ENCODE measurements at places on chromosomes 1 and 21. TPM values are rescaled to one million over a fixed set of nuclear protein-coding genes. Genes with fewer than 3 reads are reported as not detected.
A peak's percentile ranks its signal among the peaks of the same experiment; 100 is the strongest.

- H3K36me3 ChIP-seq: no peaks in the 10 kb centered on the region
- H3K27me3 ChIP-seq: peaks cover 15% of the 10 kb centered on the region
- H3K27ac ChIP-seq: no peak overlapping the region
- DNase-seq: no peak
- H3K4me1 ChIP-seq: no peaks in the 10 kb centered on the region
These were observed 88.5 kb downstream of the PTPN14 start for GRCh38 chr1:214462882-214463281.

DNA sequence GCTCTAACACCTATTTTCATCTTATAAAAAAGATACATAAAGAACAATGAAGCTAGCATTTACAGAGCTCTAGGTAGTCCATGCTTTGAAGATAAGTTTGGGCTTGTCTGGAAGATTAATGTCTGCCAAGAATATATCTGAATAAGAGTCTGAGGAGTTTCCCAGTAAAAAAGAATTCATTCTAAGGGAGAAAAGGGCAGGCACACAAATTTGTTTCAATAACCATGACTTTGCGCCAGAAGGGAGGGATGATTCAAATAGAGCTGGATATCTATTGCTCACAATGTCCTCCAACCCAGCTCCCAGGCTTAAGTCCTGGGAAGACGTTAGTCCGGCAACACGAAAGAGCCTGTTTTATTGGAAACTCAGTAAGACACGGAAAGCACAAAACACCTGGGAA lies 9.7 kb upstream of the TTLL7 start:
- H3K27ac ChIP-seq: no peak overlapping the region
- no peak overlapping the region for H3K4me3 ChIP-seq
- peaks cover 14% of the 10 kb centered on the region for H3K27me3 ChIP-seq
- DNase-seq: no peak
- H3K36me3 ChIP-seq: no peaks in the 10 kb centered on the region
- no peaks in the 10 kb centered on the region for H3K4me1 ChIP-seq

DNA sequence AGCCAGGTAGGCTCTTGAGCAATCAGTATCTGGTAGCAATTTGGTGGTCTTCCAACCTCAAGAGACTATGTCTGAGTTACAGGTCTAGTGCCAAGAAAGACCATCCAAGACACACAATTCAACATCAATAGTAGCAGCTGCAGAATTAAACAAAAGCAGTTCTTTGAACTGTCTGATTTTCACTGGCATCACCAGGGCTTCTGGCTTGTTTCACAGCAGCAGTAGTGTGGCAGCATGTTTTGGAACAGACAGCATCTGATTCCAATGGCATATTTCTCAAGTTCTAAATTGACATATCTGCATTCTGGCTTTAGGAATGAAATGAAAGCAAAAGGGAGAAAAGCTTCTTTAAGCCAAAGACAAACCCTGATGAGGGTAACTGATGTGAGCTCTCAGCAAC lies 334.7 kb upstream of the PRMT6 start:
- H3K4me3 ChIP-seq: no peak overlapping the region
- no peaks in the 10 kb centered on the region for H3K27me3 ChIP-seq
- no peak overlapping the region for H3K27ac ChIP-seq
- H3K36me3 ChIP-seq: no peaks in the 10 kb centered on the region

- no peak overlapping the region for H3K4me3 ChIP-seq
- H3K27ac ChIP-seq: no peak overlapping the region
- DNase-seq: no peak
- H3K36me3 ChIP-seq: no peaks in the 10 kb centered on the region
- no peaks in the 10 kb centered on the region for H3K4me1 ChIP-seq
- H3K27me3 ChIP-seq: no peaks in the 10 kb centered on the region
These were observed 51.0 kb downstream of the TNN start for GRCh38 chr1:175118375-175119367.

GRCh38 chr1:165551469-165551868 lies 7.7 kb downstream of the LRRC52 start:
- DNase-seq: no peak
- no peaks in the 10 kb centered on the region for H3K36me3 ChIP-seq
- H3K27ac ChIP-seq: no peak overlapping the region
- no peaks in the 10 kb centered on the region for H3K4me1 ChIP-seq

GRCh38 chr1:54221113-54221834 lies 21.3 kb downstream of the MRPL37 start:
- DNase-seq: no peak
- peaks cover 9% of the 10 kb centered on the region for H3K4me1 ChIP-seq
- peaks cover 53% of the 10 kb centered on the region for H3K36me3 ChIP-seq
- H3K4me3 ChIP-seq: no peak overlapping the region
- no peaks in the 10 kb centered on the region for H3K27me3 ChIP-seq

- no peaks in the 10 kb centered on the region for H3K27me3 ChIP-seq
- H3K4me1 ChIP-seq: no peaks in the 10 kb centered on the region
- no peak overlapping the region for H3K27ac ChIP-seq
- no peak overlapping the region for H3K4me3 ChIP-seq
- DNase-seq: no peak
These were observed 201.4 kb upstream of the BRINP3 start for GRCh38 chr1:190679044-190679443.

Gene OR11L1
- not detected for total RNA-seq

DNA sequence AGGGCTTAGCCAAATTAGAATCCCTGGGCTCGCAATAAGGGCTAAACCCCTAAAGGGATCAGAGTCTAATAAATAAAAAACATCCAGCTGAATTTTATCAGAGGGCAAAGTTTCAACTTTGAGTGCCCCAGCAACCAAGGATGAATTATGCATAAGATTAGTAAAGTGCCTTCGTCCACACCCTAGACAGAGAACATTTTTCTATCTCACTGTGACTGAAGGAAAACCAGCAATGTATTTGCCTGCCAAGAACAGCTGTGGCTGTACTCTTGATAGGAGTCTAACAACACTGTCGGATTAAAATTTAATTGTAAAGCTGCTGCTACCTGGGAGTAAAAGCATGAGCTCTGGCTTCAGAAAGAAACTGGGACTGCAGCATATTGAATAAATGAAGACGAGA lies 23.3 kb downstream of the WNT2B start:
- DNase-seq: no peak
- no peak overlapping the region for H3K4me3 ChIP-seq
- H3K4me1 ChIP-seq: no peaks in the 10 kb centered on the region
- no peak overlapping the region for H3K27ac ChIP-seq
- H3K36me3 ChIP-seq: no peaks in the 10 kb centered on the region

GRCh38 chr1:88324899-88325298 lies 359.2 kb upstream of the PKN2 start:
- no peak for DNase-seq
- H3K27ac ChIP-seq: no peak overlapping the region
- H3K36me3 ChIP-seq: no peaks in the 10 kb centered on the region
- H3K4me1 ChIP-seq: no peaks in the 10 kb centered on the region
- no peaks in the 10 kb centered on the region for H3K27me3 ChIP-seq

DNA sequence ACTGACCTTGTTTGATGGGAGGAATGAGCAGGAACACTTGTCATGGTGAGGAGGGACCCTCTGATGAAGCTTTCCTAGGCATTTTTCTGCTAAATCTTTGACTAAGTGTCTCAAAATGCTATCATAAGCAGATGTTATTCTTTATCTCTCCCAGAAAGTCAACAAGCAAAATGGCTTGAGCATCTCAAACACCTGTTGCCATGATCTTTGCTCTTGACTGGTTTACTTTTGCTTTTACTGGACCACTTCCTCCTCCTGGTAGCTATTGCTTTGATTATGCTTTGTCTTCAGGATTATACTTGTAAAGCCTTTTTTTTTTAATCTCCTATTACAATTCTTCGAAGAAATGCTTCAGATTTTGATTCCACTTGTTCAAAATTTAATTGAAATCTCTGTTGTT lies 157.4 kb downstream of the GPR52 start:
- no peak overlapping the region for H3K27ac ChIP-seq
- peaks cover 6% of the 10 kb centered on the region for H3K36me3 ChIP-seq
- H3K27me3 ChIP-seq: no peaks in the 10 kb centered on the region
- H3K4me3 ChIP-seq: no peak overlapping the region
- H3K4me1 ChIP-seq: peaks cover 4% of the 10 kb centered on the region
- no peak for DNase-seq

DNA sequence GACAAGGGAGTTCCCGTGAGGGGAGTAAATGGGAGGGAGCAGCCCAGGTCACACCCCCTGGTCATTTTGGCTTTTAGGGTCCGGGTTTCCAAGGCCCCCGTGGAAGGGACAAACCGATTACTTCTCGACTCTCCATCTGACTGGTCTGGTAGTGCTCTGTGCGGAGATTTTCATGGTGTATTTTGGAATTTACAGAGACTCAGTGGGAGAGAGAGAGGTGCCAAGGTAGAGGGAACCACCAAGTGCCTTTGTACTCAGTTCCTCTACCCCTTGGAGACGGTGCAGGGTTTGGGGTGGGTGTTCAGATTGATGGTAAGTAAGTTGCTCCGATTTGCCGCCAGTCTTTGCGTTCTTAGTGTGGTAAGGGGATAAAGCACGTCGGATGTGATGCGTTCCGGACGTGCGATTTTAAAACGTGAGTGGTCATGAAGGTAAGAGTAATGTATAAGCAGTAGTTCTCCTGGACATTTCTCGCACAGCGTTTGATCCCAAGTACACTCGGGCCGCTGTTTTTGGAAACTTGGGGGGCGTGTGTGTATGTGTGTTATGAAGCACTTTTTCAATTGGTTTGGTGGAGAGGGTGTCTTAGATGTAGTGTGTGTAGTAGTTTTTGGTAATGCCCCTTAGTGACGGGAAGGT lies 682 bp downstream of the SUCO start:
- peak overlapping the region; percentile 89 for H3K4me3 ChIP-seq
- H3K36me3 ChIP-seq: peaks cover 14% of the 10 kb centered on the region
- H3K27ac ChIP-seq: peak overlapping the region; percentile 100
- H3K27me3 ChIP-seq: peaks cover 15% of the 10 kb centered on the region
- H3K4me1 ChIP-seq: peaks cover 41% of the 10 kb centered on the region

GRCh38 chr1:31562707-31563360 lies 13.5 kb upstream of the TINAGL1 start:
- H3K27ac ChIP-seq: no peak overlapping the region
- H3K27me3 ChIP-seq: peaks cover 18% of the 10 kb centered on the region
- no peak overlapping the region for H3K4me3 ChIP-seq
- DNase-seq: no peak

DNA sequence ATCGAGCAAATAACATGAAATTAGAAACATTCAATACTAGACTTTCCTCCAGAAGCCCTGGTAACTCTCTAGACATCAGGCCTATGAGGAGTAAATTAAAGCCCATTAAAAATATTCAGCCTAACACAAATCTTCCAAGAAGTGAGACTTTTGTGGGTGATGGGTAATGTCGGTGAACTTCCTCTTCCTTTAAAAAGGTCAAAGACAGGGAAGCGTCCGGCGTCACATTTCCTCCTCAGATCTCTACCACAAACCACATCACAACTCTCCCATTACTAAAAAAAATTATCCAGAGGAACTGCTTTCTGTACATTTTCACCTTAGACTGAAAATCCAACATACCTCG lies 1.4 kb downstream of the EIF4G3 start:
- peak overlapping the region; percentile 88 for H3K27ac ChIP-seq
- H3K27me3 ChIP-seq: peaks cover 2% of the 10 kb centered on the region
- DNase-seq: peak; percentile 45
- peaks cover 36% of the 10 kb centered on the region for H3K4me1 ChIP-seq

Gene MFSD2A
- 4.1 TPM for total RNA-seq

Gene MYOCOS
- 0.10 TPM for total RNA-seq

Gene CCDC190
- total RNA-seq: not detected

- no peak for DNase-seq
- peaks cover 20% of the 10 kb centered on the region for H3K4me1 ChIP-seq
- peaks cover 5% of the 10 kb centered on the region for H3K27me3 ChIP-seq
- H3K36me3 ChIP-seq: no peaks in the 10 kb centered on the region
- peak overlapping the region; percentile 87 for H3K4me3 ChIP-seq
These were observed 1.3 kb downstream of the WDR47 start for GRCh38 chr1:109040627-109040988.

DNA sequence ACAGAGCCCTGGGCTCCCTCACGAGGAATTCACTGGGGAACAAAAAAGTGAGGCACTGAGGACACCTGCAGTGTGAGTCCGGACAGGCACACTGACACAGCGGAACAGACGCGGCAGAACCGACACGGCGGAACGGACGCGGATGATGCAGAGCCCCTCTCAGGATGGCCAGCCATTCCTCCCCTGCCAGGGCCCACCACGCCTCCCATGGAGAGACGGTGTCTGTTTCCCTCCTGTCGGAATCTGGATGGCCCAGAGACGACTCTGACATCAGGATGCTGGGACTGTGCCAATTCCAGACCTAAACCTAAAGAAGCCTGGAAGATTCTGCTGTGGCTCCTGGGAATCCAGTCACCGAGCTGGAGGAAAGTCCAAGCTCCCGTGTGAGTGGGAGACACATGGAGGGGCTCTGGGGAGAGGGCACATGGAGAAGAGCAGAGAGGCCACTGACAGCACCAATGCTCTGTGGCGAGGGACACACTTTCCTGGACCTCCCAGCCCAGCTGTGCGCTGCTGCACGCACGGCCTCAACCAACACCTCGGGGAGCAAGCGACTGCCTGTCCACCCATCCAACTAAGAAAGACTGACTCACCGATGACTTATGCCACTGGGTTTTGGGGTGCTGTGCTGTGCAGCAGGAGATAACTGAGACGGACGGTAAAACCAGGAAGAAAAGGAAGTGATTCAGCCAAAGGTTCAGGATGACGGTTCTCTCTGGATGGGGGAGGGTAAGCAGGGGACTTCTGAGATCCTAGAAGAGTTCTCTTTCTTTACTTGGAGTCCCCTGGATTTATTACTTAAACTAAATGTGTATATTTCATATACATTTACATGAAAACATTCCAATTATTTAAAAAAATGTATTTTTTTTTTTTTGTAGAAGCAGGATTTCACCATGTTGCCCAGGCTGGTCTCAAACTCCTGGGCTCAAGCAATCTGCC lies 23.3 kb downstream of the ZBTB17 start:
- peaks cover 25% of the 10 kb centered on the region for H3K36me3 ChIP-seq
- H3K27me3 ChIP-seq: no peaks in the 10 kb centered on the region
- peaks cover 86% of the 10 kb centered on the region for H3K4me1 ChIP-seq
- no peak for DNase-seq

Gene S100A12
- not detected for total RNA-seq

GRCh38 chr1:13945856-13946255 lies 245.9 kb downstream of the PRDM2 start:
- DNase-seq: no peak
- no peaks in the 10 kb centered on the region for H3K4me1 ChIP-seq
- no peak overlapping the region for H3K27ac ChIP-seq
- H3K27me3 ChIP-seq: peaks cover 4% of the 10 kb centered on the region
- peaks cover 2% of the 10 kb centered on the region for H3K36me3 ChIP-seq

Gene AMY1B
- total RNA-seq: not detected

DNA sequence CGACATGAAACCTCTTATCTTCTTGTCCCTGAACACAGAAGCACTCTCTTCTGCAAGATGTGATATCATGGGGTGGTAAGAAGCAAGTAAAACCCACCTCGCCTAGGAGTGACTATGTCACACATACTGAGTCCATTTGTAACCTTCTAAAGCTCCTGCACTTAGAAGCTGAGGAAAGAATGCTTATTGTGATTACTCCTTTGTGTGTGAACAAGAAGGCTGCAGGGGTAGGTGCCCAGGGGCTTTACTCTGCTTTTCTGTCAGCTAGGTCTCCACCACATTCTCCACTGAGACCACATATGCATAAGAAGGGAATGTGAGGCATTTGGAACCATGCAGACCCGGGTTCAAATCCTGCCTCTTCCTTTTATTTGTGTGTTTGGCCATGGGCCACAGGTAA lies 144.3 kb downstream of the DMRTA2 start:
- no peak overlapping the region for H3K4me3 ChIP-seq
- H3K36me3 ChIP-seq: no peaks in the 10 kb centered on the region

Gene EPHA2
- total RNA-seq: not detected

GRCh38 chr1:34360574-34360973 lies 183.9 kb downstream of the C1orf94 start:
- no peak overlapping the region for H3K4me3 ChIP-seq
- H3K36me3 ChIP-seq: no peaks in the 10 kb centered on the region
- H3K27ac ChIP-seq: no peak overlapping the region
- DNase-seq: no peak
- peaks cover 4% of the 10 kb centered on the region for H3K27me3 ChIP-seq
- H3K4me1 ChIP-seq: no peaks in the 10 kb centered on the region

All from activated CD8-positive, alpha-beta T cell treated with anti-CD3 and anti-CD28 coated beads, Interleukin-2, amount 10 ng/mL, durations not matched to agents 7 days and 5 days (primary cell).